Neural progenitor cell (in vitro differentiated cells): ENCODE measurements at places on chromosomes 11 and 22.

GRCh38 chr11:116853461-116854073, 16.1 kb upstream of the APOA1 start:
- DNase-seq: no peak

- no peak for DNase-seq
These were observed 31.1 kb downstream of the DKK3 start for GRCh38 chr11:11977206-11977938.

DNA sequence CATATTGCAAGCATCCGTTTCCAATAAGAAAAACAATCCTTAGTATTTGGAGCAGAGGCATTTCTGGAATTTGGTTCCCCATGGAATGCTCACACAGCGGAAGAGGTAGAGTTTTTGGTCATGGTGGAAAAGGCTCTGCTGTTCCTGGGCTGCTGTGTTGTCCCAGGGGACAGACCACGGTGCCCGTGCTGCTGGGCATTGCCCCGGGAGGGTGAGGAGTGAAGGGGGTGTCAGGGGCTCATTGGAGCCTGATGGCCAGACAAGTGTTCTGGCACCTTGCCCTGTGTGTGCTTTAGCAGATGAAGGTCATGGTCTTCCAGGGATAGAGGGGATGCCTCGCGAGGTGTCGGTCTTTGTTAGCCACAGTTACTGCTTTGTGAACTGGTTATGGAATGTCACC, 61.2 kb downstream of the MPPED1 start:
- no peak for DNase-seq

- DNase-seq: peak; percentile 93
These were observed 6.9 kb upstream of the POLDIP3 start for GRCh38 chr22:42621505-42622002.

DNA sequence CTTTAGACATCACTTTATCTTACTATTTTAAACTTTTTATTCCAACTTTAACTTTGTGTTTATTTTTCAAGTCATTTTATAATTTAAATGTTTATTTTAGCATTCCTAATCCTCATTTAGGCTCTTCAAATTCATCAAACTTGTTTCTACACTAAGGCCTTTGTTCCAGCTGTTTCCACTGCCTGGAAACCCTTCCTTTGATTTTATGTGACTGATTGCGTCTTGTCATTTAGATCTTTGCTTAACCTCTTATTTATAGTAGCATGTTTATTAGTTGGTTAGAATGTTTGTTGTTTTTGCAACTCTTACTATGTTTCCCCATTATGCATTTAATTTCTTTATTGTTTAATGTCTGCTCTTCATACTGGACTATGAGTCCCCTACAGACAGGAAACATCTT, 132.0 kb downstream of the FAM181B start:
- DNase-seq: no peak

- no peak for DNase-seq
These were observed 191.4 kb downstream of the ARHGAP42 start for GRCh38 chr11:100878474-100878873.

DNA sequence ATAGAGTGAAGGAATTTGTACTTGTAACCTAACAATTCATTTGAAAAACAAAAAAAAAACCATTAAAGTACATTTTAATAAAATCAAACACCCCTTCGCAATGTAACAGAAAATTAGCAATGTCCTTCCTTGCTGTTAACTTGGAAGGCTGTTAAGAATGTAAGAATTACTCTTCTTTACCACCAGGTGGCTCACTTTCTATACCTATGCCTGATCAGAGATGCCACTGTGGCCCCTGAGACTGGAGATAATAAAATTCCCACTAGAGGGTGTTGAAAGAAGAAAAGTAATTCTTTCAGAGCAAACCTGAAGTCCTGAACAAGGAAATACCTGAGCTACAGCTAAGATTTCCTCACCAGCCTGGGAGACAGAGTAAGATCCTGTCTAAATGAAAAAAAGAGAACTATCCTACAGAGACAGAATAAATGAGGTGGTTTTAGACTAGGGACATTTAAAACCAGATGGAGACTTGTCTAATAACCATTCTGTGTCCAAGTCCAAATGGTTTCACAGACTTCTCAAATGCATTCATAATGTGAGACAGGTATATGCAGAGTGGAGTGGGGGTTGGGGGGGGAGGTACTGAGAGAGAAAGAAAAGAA, 1089.3 kb downstream of the FAM181B start:
- peak; percentile 83 for DNase-seq

- no peak for DNase-seq
These were observed 95.8 kb downstream of the BDNF start for GRCh38 chr11:27604416-27604815.

DNA sequence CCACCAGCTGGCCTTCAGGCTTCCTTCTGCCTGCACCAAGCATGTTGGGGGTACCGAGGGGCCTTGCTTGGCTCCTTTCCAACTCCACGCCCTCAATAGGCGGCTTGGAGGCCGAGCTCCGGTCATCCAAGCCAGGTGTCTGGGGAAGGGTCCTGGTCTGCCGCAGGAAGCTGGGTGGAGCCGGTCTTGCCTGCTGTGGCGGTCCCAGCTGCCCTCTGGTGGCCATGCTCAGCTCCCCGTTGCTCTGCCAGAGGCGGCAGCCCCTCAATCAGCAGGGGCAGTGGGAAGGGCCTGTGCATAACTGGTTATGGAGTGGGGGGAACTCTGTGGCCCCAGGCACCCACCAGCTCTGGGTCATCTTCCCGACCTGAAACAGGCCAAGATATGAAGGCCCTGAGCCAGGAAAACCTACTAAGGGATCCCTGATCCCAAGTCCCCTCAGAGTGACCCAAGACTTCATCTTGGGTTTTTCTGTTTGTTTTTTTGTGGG, 3.2 kb downstream of the ARVCF start:
- peak; percentile 92 for DNase-seq

DNA sequence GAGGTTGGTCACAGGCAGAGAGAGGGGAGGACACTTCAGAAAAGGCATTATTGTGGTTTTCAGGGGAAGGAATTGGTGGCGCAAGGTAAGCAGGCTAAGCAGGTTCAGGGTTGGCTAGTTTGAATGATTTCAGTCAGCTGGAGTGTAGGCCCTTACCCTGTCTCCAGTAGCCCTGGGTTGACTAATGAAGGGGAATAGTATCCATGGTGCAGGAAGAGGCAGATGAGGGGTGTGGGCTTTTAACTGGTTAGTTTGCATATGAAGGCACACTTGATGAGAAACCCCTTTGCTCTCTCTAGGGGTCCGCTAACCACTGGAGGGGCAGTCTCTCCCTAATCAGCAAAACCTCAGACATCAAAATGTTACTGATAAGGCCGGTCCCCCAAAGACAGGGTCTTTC, 249.7 kb downstream of the AASDHPPT start:
- no peak for DNase-seq

DNA sequence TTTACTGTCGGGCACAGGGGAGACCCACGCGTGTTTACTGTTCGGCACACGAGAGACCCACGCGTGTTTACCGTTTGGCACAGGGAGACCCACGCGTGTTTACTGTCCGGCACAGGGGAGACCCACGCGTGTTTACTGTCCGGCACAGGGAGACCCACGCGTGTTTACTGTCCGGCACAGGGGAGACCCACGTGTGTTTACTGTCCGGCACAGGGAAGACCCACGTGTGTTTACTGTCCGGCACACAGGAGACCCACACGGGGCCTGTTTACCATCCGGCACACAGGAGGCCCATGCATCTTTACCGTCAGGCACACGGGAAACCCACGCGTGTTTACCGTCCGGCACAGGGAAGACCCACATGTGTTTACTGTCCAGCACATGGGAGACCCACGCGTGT, 525.1 kb downstream of the BRD1 start:
- no peak for DNase-seq

DNA sequence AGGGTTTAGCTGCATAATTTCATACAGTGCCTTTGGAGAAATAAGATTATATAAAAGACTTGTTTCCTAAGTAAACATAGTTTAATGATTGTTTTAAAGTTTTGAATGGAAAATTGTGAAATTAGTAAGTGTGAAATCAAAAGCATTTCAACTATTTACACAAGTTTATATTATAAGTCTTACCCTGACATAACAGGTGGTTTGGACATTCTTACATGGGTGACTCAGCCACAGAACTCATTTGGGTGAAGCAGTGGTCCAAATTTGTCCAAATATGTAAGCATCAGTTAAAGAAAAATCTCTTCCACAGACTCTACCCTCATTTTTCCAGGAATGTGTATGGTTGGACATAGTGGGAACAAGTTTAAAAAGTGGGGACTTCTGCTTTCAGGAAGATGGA, 68.0 kb downstream of the USP47 start:
- no peak for DNase-seq

- no peak for DNase-seq
These were observed 54.5 kb downstream of the PACS1 start for GRCh38 chr11:66124564-66124963.

DNA sequence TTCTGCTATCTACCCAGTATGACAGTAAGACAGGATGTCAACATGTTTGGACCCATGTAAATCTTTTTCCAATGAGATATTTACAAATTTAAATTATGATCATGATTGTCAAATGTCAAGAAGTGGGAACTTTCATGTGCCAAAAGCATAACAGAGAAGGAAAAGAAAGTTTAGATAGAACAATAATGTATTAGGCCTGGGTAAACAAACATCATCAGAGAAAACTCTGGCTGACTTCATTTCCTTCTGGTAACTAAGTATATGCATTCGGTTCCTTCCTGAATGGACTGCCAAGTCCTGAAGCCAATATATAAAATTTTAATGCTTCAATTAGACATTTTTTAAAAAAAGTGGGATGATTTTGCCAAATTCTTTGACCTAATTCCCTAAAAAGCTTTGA, 16.5 kb downstream of the RNF141 start:
- no peak for DNase-seq

GRCh38 chr11:93099806-93100205, 98.0 kb downstream of the SLC36A4 start:
- DNase-seq: no peak

- no peak for DNase-seq
These were observed 121.5 kb downstream of the CCDC34 start for GRCh38 chr11:27241311-27242122.

DNA sequence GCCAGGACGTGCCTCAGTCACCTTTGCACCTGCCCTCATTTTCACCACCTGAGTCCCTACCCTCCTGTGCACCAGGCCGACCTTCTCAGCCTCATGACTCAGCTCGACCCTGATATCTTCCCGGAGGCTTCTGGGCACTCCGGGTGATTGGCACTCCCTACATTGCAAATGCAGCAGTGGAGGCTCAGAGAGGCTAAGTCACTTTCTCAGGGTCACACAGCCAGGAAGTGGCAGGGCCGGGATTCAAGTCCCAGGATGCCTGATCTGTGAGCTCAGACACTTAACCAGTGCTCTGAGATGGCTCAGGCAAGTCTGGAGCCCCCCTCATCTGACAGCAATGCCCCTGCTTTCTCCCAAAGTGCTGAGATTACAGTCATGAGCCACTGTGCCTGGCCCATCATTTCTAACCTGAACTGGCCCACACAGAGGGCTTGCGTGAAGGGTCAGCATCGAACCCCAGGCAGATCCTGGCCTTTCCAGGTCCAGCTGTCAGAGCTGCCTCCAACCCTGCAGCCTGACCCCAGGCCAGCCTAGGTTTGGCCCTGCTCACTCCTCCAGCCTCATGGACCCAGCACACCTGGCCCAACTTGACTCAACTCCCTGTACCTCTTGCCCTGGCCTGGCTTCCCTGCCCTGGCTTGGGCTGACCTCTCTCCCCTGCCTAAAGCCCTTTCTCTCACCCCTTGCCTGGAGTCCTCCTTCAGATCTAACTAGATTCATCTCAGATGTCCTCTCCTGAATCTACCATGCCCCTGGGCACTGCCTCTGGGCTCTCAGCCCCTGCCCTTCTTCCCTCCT, 40.7 kb upstream of the RTL6 start:
- no peak for DNase-seq

DNA sequence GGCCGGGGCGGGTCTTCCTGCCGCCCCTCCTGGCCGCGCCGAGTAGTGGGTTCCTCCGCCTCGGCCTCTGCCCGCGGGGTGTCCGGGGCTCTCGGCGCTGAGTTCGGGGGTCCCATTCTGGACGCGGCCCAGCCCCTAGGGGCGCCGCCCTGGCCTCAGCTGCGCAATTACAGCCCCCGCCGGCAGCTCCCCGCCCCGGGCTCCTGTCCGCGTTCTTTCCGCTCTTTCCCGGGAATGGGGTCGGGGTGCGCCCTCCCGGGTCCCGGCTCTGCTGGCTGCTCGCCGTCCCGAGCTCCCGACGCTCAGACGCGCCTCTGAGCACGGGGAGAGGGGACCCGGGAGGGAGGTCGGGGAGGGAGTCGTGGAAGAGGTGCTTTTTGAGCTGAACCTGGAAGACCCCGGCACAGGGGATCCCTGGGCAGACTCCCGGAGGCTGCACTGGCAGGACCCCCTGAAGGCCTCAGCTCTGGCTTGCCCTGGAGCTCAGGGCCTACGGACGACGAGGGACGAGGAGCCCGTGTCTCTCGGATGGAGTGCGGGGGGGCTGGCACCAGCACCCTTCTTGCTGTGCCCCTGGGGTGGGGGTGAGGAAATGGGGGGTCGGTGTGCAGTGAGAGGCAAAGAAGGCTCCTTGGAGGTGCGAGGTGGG, 558 bp downstream of the TSPAN4 start:
- DNase-seq: no peak

DNA sequence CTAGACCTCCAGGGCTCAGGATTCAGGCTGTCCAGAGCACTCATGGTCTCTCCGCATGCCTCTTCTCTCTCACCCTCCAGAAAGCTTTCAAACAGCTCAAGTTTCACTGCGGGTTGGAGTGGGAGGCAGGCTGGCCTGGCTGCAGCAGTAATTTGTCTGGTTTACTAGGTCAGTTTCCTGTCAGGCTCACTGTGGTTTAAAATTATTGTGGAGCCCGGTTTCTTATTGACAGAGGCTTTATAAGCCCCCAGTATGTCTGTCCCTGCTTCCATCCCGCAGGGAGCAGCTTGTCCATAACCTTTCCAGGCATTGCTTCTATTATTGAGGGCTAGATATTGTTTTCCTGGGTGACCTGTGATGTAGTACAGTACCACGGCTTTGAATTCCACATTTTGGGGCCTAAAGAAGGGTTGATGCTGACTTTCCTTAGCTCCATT, 235.3 kb upstream of the SORL1-AS1 start:
- peak; percentile 26 for DNase-seq

GRCh38 chr11:111829185-111829968, 42.0 kb downstream of the ALG9 start:
- no peak for DNase-seq

DNA sequence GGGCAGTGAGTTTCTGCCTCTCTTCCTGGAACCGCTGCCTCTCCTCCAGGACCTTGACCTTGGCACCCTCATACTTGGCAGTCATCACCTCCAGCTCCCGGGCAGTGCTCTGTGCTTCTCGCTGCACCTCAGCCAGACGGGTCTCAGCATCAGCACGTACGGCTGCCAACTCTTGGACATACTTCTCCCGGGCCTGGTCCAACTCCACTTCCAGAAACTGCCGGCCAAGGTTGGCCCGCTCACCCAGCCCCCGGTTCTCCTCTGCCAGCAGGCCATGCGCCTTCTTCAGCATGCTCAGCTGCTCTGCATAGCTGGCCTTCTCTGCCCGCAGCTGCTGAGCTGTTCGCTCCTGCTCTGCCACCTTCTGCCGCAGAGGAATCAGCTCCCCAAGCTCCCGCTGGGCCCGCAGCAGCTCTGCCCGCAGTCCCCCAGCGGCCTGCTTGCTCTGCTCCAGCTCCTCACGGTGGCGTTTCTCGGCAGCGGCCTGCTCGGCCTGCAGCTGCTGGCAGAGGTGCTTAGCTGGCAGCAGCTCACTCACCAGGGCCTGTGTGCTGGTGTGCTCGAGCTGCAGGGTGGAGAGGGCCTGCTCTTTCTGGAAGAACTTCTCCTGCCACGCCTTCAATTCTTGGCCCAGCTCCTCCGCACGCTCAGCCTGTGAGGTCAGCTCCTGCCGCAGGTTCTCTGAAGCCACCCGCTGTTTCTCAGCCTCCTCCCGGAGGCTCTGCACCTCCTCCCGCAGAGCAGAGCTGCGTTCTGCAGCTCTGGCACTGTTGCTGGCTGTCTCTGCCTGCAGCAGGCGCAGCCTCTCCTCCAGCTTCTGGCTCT, 14.4 kb downstream of the IL18BP start:
- no peak for DNase-seq

GRCh38 chr11:2342557-2342956, 34.6 kb upstream of the CD81 start:
- DNase-seq: no peak
